Cortex of kidney (tissue), 1 donor: ENCODE measurements at places on chromosomes 13 and 19.

DNA sequence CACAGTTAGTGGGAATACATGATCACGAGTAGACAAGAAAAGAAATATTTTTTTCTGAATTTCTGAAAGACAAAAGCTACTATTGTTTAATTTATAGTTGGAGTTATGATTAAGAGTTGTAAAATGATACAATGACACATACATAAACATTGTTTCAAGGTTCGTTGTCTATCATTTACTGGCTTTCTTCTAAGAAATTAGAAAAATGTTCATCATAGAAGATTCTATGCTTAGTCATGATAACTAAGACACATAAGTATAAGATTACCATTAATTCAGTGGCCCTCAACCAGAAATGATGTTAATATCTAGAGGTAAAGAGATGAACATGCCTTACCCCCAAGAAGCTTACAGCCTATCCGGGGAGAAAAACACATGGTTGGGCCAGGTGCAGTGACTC, 1832.8 kb upstream of the PRR20A start:
- no peak for DNase-seq

DNA sequence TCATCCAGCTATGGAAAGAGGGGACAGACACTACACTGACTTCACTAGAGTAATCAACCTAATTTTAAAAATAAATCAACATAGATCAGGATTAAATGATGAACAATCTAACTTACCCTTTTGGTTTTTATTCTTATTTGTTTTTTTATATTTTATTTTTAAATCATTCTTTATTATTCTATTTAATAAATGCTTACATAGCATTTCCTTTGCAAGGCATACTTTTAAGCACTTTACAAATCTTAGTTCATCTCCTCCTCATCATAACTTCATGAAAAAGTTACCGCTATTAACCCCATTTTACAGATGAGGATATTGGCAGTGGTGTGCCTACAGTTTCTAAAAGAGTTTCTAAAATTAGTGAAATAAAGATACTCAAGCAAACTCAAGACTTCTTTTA, 380.6 kb downstream of the TBC1D4 start:
- DNase-seq, result no peak

DNA sequence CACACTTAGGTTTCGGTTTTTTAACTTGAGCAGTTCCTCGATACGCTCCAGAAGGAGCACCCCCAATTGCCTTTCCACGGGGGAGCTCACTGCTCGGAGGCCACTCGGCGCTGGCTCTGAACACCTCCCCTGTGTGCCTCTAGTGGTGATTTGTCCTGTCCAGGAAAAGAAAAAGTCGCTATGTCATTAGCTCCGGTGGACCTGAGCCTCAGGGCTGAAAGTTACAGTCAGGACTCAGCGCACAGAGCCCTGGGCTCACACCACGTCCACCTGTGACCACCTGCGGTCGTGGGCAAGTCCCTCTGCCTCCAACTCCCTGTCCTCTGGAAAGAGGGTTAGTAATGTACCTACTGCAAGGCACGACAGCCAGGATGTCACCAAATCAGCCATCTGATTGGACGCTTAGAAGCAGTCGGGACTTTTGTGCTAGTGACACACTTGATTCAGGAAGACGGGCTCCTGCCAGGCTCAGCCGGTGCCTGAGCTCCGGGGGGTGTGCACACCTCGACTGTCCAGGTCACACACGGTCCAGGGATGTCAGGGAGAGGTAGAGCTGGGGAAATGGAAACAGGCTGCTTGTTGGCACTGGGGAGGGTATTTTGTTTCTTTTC, 3.9 kb upstream of the TMPRSS9 start:
- no peak for DNase-seq

DNA sequence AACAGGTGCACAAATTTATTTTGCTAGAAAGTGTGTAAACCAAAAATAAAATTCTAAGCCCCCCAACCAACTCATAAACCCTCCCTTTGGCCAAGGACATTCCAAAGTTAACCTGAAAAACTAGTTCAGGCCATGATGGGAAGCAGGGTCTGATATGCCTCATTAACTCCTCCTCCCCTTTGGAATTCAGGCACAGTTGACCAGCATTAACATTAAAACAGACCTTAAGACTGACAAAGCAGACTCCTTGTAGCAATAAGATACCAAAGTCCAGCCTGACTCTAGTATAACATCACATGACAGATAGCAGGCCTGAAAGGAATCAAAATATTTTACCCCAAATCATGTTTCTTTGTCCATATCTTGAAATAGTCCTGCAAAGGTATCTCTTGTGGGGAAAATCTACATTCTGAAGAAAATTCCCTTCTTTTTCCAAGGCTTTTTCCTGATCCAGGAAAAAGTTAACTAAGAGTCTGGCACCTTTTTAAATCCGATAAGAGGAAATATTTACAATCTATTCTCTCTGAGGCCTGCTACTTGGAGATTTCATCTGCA, 19.7 kb downstream of the NEK5 start:
- no peak for DNase-seq

DNA sequence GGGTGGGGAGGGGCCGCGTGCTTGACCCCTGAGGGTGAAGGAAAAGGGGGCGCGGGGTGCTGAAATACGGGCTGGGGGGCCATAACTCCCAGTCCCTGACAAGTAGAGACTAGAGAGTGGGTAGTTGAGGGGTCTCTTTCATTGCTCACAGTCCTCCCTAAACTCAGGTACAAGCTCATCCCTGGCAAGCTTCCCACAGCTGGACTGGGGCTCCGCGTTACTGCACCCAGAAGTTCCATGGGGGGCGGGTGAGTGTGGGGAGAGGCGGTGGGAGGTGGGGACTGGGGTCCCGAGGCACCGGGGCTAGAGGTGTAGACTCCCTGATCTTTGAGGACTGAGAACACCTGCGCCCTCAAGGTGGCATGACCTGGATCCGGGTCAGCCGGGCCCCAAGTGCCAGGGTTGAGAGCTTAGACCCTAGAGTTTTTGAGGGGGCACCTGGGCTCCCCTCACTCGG, 1.3 kb downstream of the ETV2 start:
- no peak for DNase-seq

DNA sequence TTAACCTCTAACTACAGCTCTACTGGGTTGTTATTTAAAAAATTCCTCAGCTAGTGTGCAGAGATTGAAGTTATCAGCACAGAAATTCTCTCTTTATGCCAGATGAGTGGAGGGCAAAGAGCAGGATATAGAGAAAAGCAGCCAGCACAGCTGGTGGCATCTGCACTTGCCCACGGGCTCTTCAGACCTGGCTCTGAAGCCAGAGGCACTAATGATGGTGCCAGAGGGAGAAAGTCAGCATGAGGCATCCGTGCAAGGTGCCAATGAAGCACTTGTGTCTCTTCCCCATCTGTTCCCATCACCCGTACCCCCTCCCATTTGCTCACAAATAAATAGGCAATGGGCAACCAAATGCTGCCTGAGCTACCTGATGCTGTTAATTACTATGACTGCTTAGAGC, 138.9 kb downstream of the OLFM4 start:
- DNase-seq, result no peak
